ENCODE measurements at places on chromosomes 6 and 20.

DNA sequence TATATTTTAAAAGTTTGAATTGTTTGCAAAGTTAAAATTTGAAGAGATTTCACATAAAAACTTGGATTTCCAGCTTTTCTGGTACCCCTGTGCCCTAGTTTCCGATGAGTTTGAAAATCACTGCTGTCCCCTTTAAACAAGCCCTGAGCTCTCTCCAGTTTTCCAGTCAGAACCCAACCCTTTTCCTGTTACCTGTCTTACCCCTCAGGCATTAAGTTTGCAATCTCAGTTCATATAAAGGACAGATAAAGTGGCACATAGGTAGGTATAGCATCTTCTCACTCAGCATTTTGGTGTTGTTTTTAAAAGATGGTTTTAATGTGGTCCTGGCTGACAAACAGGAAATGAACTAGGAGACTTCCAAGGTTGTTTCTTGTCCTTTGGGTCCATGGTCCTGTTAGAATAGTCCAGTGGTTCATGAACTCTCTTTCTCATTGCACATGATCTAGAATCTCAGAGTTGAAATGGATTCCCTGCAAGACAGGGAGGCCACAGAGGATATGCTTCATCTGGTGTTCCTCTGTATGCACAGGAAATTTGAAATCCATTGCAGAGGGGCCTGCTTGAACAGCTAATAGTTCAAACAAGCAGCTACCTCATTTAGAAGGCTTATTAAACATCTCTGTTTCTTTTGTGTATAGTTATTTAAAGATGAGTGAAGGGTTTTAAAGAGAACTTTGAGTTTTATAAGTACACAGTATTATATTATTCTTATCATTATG is 82.7 kb downstream of the JAG1 start:
- no peak for DNase-seq

DNA sequence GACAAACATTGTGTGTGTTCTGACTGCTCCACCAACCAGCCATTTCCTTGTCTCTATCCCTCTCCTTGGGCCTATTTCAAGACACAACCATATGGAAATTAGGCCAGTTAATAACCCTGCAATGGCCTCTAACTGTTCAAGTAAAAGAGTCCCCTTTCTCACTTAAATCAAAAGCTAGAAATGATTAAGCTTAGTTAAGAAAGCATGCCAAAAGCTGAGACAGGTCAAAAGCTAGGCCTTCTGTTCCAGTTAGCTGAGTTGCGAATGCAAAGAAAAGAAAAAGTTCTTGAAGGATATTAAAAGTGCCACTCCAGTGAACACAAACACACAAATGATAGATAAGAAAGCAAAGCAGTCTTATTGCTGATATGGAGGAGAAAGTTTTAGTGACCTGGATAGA is 22.5 kb downstream of the SERINC1 start:
- DNase-seq: no peak

DNA sequence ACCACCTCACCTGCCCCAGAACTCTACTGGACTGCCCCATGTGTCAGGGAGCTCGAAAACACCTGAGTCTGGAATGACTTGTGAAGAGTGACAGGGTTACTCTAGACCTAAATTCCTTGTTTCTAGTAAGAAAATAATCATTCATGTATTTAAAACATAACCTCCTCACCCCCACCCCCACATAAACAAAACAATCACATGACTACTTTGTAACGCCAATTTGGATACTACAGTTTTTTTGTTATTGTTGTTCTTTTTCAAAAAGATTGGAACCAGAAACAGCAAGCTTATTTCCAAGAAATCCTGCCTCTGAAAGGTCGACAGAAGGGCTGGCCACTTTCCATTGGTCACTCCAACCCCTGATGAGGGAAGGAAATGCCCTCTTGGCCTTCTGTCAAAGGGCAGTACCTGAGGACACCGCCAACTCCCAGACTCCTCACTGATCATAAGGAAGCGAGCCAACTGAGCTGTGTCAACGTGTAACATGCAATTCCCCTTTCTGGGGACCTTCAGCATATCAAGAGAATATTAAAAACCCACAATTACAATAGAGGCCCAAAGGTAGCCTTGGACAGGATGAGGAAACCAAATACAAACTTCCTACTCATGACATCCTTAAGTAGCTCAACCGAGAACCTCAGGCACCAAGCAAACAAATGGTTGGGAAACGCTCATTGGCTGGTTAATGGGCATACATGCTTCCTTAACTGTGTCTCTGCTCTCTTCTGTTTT is 2.6 kb downstream of the MCUR1 start:
- no peak for DNase-seq

GRCh38 chr6:139029470-139030227 is 1.1 kb downstream of the ABRACL start:
- no peak for DNase-seq

- DNase-seq: no peak
These were observed 228.6 kb downstream of the GMPR start for GRCh38 chr6:16466800-16467553.

GRCh38 chr20:54515793-54516628 is 40.6 kb downstream of the DOK5 start:
- no peak for DNase-seq
